NCI-H2171 treated with DMSO at 0.1 percent for 48 hours (cell line): ENCODE measurements at places on chromosomes 7 and 10.

DNA sequence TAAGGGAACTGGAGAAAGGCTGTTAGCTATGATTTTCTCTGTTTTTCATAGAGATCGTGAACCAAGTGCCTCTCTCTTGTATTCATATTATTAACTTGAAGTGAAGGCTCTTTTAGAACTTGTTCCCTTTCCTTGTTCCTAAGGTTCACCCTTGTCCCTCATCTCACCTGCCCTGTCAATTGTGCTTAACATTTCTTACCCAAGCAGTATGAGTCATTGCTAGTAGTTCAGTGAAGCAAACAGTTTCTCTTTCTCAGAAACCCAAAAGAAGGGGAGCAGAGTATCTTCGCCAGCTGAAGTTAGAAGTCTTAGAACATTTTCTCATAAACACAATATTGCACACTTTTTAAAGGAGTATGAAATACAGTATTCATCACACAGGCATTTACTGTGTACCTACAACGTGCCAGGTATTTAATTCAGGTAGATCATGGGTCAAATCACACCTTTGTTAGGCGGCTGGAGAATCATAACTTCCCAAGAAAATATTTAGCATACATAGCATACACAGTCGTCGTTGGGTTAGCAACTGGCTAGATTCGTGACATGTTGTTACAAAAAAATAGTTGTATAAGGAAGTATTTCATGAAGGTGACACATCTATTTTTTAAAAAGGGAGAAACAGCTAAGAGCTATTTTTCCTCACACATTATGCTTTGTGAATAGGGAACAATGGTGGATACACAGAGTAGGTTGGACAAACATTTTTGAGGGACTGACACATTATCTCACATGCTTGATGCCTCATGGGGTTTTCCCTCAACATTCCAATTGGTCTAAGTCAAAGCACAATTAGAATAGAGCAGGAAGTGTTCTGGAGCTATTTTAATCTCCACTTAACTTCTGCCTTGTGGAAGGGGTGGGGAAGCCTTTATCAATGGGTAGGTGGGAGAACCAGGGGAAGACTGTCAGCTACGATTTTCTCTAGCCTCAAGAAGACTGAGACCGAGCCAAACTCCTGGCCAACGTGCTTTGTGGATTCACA is 13.2 kb downstream of the HDAC9 start:
- no peak for DNase-seq

DNA sequence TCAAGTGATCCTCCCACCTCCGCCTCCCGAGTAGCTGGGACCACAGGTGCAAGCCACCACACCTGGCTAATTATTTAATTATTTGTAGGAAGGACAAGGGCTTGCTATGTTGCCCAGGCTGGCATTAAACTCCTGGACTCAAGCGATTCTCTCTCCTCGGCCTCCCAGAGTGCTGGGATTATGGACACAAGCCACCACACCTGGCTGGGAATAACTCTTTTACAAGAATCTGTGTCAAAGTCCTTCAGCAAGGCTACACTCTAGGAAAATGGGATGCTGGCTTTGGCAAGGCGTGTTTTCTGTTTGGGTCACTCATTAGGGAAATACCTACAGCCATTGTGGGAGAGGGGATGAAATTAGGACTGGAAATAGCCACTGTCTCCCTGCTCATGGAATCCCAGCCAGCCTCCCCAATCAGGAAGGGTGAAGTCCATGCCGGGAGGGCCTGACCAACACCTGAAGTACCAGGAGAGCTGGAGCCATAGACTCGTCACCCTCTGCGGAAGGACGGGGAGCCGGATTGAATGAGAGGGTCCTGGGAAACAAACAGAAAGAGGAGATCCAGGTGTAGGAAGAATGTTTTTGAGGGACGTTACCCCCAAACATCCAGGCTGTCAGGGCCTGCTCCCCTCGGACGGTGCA is 72.2 kb upstream of the MYL10 start:
- DNase-seq = no peak

GRCh38 chr10:119680650-119681081 is 29.5 kb downstream of the BAG3 start:
- peak; percentile 2 for DNase-seq

- DNase-seq = no peak
Measured at GRCh38 chr10:77586719-77587415, 50.7 kb downstream of the KCNMA1 start.

GRCh38 chr10:3193751-3194150 is 21.2 kb upstream of the PITRM1 start:
- DNase-seq = no peak

GRCh38 chr10:33252324-33252723 is 82.1 kb downstream of the NRP1 start:
- DNase-seq = no peak

DNA sequence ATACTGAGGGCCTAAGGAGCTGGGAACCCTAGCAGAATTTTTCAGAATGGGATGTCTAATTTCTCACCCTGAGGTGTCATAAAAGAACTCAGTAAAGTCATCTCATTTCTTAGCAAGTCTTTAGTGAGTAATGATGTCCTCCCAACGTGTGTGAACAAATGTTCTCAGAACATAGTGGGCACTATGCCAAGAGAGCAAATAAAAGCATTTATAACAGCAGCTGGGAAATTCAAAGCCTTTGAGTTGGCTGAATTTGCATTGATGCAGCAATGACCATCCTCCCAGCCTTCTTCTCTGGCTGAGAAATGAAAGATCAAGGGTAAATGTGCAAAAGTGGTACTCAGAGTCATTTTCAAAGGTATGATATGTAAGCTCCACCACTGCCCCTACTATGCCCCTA is 109.4 kb downstream of the FAM107B start:
- peak; percentile 20 for DNase-seq

DNA sequence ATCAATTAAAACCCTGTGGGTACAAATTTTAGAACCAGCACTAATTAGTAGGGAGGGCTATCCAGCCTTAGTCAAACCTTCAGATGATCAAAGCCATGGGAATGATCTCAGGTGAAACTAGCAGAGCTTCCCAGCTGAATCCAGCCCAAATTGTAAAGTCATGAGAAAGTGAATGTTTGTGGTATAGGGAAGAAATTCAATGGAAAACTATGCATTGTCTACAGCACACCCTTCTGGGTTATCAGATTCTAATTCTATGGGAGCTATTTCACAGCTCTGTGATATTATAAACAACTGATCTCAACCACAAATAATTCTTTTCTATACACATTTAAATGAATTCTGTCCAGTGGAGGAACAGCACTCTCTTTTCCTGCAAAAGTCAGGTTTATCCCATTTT is 24.6 kb upstream of the BMPER start:
- DNase-seq = no peak
